ENCODE measurements at places on chromosomes 11 and 22.

GRCh38 chr22:49039625-49040024, 788.0 kb downstream of the BRD1 start:
- DNase-seq, result no peak

DNA sequence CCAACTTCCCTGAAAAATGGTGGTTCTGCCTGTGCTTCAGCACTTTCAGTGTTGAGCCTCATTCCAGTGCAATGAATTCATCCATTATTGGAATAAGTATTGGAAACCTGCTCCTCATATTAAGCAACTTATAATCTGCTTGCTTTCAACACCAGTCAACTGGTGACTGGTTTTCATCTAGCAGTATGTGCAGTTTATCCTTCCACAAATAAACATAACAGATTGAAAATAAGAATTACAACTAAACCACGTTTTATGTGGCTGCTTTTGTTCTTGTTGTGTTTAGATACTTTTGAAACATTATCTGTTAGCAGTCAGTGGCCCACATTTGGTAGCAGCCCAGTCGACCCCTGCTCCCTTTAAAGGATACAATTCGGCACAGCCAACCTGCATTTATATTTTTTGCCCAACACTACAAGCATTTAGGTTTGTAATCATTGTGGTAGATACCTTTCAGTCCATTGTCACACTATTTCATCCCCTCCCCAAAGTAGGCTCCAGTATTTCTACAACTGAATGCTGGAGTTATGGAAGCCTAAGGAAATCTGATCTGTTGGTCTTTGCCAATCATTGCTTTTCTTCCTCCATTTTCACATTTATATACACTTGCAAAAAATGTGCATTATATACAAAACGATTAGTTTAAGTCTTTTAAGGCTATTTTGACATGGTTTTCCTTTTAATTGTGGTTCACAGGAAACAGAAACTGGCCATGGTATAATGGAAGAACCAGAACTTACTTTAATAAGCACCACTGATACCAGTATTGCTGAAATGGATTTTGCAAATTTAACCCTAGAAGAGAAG, 13.1 kb downstream of the TAF1D start:
- no peak for DNase-seq

GRCh38 chr22:19085233-19085718, 36.9 kb downstream of the DGCR2 start:
- no peak for DNase-seq

GRCh38 chr11:6596239-6596877, 7.1 kb downstream of the RRP8 start:
- no peak for DNase-seq

- DNase-seq, result no peak
Observed at GRCh38 chr22:47402876-47403525, 640.6 kb downstream of the TBC1D22A start.

DNA sequence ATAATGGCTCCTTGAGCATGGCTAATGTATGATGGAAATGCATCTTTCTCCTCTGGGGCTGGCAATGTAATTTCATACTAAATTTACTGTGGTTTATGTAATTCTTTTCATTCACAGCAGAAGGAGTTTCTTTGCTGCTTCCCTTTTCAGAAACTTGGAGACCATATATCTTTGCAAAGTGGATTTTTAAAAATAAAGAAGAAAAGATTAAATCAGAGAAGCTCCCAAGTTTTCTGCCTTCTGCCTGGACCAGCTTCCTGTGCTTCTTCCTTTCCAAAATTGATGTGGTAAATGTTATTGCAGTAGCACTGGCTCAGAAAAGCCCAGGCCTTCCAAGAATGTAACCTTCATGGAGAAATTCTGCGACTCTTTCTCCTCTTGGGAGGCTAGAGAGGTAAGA, 300.1 kb upstream of the NCAM1 start:
- no peak for DNase-seq

Measured in stimulated activated CD4-positive, alpha-beta T cell treated with anti-CD3 and anti-CD28 coated beads, TNF-alpha, amount 100 ng/mL, for 4 hours (primary cell).